ENCODE measurements at places on chromosomes 12 and 14. TPM values are rescaled to one million over a fixed set of nuclear protein-coding genes. Genes with fewer than 3 reads are reported as not detected.
A peak's percentile ranks its signal among the peaks of the same experiment; 100 is the strongest.

- peak; percentile 67 for DNase-seq
These were observed 101.1 kb upstream of the DCD start for GRCh38 chr12:54749191-54749818.

GRCh38 chr12:22334410-22335100, at the start of gene ST8SIA1:
TSS of gene ST8SIA1 (minus strand) at chr12:22334707. CDS start at chr12:22334232, 475 bp downstream.
- no peak for DNase-seq

- no peak for DNase-seq
These were observed 27.8 kb downstream of the GPRC5D start for GRCh38 chr12:12924169-12924568.

DNA sequence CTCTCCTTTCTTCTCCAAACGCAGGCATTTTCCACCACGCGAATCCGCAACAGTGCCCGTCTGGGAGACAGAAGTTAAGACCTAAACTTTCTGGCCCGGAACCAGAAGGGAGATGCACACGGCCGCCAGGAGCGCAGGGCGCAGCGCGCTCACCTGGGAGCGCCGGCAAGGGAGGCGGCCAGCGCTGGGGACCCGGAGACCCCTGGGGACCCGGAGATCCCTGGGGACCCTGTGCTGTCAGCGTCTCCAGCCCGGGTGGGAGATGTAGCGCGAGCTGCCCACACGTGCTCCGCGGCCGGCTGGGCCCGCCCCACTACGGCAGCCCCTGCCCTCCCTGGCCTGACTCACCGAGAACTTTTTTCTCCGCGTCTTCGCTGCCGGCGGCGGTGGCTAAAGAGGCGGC, 620 bp downstream of the YBX3 start:
- peak; percentile 42 for DNase-seq

GRCh38 chr12:49089821-49090773, 4.5 kb downstream of the DHH start:
- DNase-seq: peak; percentile 41

- peak; percentile 66 for DNase-seq
These were observed 16.0 kb upstream of the SLC38A2 start for GRCh38 chr12:46388427-46389021.

GRCh38 chr14:100548939-100549338, 38.3 kb downstream of the BEGAIN start:
- DNase-seq: no peak

DNA sequence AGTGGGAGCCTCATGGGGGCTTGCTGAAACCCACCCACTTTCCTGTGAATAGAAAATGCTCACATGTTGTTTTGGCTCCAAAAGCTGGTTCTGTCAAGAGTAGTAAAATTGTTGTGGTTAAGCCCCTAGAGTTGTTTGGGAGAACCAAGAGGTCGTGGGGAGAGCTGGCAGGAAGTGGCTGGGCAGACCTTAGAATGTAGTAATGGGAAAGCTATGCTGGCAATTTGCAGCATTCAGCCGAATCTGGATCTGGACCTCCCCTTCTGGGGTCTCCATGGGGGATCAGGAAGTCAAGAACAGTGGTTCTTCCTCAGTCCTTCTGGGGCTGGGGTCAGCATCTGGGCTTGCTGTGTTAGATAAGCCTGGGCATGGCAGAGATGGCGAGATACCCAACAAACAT, 150.6 kb upstream of the TBX3 start:
- peak; percentile 62 for DNase-seq

DNA sequence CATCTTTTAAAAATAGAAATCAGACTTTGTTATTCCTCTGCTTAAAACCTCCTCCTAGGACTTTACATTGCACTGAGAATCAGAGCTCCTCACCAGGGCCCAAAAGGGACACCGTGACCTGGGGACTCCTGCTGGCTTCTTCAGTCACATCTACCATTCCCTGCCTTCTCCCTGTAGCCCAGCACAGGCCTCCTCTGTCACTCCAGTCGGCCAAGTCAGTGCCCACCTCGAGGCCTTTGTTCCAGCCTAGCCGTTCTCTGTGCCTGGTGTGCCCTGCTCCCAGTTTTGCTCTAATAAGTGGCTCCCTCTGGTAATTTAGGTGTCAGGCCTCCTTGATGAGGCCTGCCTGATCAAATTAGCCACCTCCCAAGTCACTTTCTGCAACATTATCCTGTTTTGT, 27.4 kb downstream of the CRADD start:
- no peak for DNase-seq

DNA sequence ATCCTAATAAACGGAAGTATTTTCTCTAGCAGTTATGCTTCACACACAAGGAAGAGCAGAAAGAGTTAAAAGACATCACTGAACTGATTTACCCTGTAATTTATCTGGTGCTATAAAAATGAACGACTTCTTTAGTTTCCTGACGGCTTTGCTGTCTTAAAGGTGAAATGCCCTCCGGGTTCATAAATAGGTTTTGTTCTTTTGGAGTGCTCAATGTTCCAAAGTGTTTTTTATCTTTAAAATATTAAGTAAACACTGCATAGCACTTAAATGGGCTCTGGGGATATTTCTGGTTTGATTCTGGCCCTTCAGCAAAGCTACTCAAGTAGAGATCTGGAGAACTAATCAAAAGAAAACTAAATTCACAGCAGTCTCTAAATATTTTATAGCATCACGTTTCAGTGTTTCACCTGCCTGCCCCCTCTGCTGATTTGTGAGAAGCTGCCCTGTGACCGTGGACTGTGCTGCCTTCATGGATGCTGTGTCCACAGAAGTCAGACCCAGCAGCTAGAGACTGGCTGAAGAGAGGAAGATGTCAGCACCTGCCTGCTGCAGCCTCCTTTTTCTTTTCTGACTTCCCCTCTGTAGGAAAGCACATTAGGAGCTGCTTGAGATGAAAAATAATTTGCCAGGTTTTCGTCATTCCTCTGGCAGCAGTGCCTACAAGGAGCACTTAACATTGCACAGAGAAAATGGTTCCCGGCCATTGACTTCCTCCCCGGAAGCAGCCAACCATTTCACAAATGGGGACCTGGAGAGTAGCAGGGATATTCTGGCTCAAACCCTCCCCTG, 205.1 kb upstream of the FSCB start:
- DNase-seq: no peak

- DNase-seq: no peak
These were observed 15.4 kb upstream of the TNS2 start for GRCh38 chr12:53034459-53034858.

DNA sequence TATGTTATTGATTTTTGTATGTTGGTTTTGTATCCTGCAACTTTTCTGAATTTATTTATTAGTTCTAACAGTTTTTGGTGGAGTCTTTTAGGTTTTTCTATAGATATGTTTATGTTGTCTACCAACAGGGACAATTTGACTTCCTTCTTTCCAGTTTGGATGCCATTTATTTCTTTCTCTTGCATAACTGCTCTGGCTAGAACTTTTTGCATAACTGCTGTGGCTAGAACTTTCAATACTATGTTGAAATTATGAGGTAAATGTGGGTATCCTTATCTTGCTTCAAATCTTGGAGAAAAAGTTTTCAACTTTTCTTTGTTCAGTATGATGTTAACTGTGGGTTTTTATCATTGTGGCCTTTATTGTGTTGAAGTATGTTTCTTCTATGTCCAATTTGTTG, 39.9 kb upstream of the PLBD1 start:
- DNase-seq: no peak

DNA sequence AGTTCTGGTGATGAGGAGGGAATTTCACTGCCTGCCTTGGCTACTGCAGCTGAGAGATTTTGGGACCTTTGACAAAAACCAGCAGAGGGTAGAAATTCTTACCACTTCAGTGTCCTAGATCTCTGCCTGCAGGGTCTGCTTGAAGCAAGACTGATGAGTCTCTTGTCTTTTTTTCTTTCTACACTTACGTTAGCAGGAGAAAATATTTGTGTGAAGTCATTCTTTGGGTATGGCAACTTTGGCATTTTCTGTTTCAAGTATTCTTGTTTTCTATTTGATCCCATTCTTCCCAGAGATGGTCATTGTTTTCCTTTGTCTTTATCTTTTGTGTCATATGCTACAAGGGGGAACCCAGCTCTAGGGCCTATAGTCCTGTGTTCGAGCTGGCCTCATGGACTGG, 65.6 kb upstream of the FERMT2 start:
- no peak for DNase-seq

DNA sequence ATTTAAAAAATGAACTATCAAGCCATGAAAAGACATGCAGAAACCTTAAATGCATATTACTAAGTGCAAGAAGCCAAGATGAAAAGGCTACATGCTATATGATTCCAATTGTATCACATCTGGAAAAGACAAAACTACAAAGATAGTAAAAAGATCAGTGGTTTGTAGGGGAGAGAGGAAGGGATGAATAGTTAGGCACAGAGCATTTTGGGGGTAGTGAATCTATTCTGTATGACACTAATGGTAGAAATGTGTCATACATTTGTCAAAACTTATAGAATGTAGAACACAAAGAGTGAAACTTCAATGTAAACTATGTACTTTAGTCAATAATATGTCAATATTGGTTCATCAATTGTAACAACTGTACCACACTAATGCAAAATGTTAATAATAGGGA, 20.8 kb downstream of the TXNDC16 start:
- DNase-seq: no peak

DNA sequence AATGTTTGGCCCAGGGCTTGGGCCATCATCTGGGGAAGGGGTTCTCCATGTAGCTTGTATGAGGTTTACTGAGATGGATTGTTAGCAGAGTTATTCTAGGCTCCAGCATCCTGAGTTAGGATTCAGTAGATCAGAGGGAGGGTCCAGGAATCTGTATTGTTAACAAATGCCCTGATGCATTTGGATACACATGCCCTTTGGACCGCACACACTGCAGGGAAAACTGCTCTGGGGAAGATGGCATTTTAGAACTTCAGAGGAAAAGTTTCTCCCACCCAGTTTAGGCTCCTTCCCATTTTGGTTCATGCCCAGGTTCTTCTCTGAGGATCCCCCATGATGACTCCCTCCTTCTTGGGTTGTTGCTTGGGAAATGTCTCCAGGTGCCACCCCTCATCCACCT, 193.3 kb downstream of the KTN1 start:
- DNase-seq: no peak

DNA sequence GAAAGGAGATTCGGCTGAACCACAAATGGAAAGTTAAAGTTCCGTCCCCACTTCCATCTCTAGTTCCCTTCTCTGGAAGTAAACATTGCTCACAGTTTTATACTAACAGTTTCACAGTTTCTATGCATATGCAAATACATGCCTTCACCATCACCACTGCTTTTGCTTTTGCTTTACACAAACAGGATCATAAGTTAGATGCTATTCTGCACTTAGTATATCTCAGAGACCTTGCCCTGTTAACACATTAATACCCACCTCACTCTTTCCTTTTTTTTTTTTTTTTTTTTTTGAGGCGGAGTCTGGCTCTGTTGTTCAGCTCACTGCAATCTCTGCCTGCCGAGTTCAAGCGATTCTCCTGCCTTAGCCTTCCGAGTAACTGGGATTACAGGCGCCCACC, 890 bp downstream of the TEP1 start:
- no peak for DNase-seq

DNA sequence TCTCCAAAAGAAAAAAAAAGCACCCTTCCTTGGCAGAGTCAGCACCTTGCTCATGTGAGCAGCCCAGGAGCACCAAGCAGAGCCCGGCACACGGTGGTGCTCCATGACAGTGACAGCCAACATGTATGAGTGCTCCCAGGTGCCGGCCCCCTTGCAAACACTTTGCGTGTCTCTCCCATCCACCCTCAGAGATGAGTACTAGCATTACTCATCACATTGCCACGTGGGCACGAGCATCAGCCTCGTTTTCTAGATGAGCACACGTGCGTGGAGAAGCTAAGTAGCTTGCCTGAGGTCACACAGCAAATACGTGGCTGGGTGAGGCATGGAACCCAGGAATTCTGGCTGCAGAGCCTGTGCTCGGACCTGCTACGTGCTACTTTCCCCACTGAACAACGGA, 177.9 kb upstream of the PRMT8 start:
- peak; percentile 85 for DNase-seq

DNA sequence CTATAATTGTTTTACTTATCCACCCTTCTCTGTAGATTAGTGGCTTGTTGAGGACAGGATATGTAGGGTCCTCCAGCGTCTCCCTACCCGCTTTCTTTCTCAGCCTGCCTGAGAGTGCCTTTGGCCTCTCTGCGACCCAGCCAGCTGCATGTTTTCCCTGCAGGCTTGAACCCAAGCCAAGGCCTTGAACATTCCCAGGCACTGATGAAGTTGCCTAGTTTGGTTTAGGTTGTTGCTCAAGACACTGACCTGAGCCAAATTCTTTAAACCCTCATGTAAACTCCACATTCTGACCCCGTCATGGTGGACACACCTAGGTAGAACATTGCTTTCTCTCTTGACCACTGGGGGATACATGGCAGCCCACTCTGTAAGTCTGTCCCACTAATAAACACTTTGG, 33.4 kb upstream of the TXNRD1 start:
- peak; percentile 51 for DNase-seq

DNA sequence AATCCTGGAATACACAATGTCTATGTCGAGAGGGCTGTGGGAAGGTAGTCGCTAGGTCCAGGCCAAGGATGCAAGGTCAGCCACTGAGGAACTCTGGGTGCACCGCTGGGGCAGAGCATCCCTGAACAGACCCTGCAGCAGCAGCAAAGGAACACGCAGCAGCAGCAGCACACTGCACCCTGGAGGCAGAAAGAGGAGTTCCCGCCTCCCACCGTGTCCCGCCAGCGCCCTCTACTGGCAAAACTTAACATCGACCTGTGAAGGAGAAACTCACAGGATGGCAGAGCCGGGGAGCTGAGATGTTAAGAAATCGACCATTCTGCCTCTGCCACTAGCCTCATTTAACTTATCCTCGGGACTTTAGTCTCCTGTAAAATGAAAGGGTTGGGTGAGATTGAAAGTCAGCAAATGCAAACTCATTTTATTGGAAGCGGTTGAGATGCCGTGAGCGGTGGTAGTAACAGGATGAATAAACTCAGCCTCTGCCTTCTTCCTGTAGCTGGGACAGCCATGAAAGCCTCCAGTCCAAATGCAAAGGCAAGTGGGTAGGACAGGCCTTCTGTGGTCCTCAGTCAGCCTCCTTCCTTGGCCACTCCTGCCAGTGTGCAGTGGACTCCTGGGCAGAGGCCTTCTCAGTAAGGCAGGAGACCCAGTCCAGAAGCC, 45.6 kb downstream of the STAB2 start:
- DNase-seq: peak; percentile 83

- peak; percentile 57 for DNase-seq
These were observed 116.2 kb downstream of the BMP4 start for GRCh38 chr14:53840444-53840843.

DDX24 gene
- total RNA-seq: 264 TPM

FGF23 gene
- not detected for total RNA-seq

HOXC6 gene
- total RNA-seq: 2.8 TPM

E2F7 gene
- 19.9 TPM for total RNA-seq

CDK4 gene
- 359 TPM for total RNA-seq

MYF6 gene
- not detected for total RNA-seq

RIPK3 gene
- not detected for total RNA-seq

PNN gene
- 47.2 TPM for total RNA-seq

ANO2 gene
- total RNA-seq: 1.2 TPM

HOXC4 gene
- total RNA-seq: 2.4 TPM

SOS2 gene
- total RNA-seq: 19.5 TPM

LAG3 gene
- 0.33 TPM for total RNA-seq

SPSB2 gene
- total RNA-seq: 8.3 TPM

Data from Daoy (cell line).